Stimulated activated CD4-positive, alpha-beta T cell treated with anti-CD3 and anti-CD28 coated beads, TNF-alpha, amount 100 ng/mL, for 24 hours (primary cell): ENCODE measurements at places on chromosomes 12 and 14.

GRCh38 chr12:45034861-45035265 lies 16.0 kb downstream of the DBX2 start:
- no peak for DNase-seq

DNA sequence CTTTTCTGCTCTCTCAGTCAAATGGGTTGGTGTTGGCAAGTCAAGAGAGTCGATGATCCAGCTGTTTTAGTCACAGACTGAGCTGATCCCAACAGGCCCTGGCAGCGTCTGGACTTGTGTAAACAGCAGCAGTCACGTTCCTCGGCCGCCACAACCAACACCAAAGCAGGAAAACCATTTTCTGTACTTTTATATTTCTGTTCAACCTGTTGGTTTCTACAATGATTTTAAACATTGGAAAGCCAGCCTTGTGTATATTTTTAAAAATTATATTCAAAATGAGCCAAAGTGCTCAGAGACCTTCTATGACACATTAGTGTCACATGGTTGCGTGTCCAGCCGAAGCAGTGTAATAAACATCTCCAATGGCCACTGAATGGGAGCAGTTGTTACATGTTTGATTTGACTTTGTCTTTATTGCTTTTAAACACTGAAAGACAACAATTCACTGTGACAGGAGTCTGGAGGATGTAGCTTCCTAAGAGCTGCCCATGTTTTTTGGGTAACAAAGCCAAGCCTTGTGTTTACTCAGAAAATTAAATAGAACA lies 5.9 kb upstream of the SIVA1 start:
- no peak for DNase-seq

- no peak for DNase-seq
Observed at GRCh38 chr14:71319666-71320065, 412.4 kb downstream of the PCNX1 start.

GRCh38 chr12:30725739-30726138 lies 29.0 kb downstream of the CAPRIN2 start:
- DNase-seq = no peak

GRCh38 chr14:54189748-54190354 lies 207.0 kb upstream of the CDKN3 start:
- no peak for DNase-seq

DNA sequence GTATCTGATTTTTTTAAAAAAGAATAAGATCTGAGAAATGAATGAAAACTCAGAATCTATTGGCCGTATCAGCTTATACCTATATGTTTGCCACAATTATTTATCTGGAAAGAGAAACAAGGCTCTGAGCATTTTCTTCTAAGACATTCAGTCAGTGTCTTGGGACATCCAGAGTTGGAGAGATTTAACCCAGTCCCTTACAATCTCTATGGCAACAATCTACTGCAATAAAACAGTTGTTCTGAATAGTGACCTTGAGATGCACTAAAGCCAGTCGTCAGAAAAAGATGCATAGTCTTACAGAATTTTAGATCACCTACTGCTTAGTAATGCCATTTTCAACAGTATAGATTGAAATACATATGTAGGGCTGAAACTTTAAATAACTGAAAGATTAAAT lies 52.0 kb upstream of the SOCS2 start:
- DNase-seq = no peak

DNA sequence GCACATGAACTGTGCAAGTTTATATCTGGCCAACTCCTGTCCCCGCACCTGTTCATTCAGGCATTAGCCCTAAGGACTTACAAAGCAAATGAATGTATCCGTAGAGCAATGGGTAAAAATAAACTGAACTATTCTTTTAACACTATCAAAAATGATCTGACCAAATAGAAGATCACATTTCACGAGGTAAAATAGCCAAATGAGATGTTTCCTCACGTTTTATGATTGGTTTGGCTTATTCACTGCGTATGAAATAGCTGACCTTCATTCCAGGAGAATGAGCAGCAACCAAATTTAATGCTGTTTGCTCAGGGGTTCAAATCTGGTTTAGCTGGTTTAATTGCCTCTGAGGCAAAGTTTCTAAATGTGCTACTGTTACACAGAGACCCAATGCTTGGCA lies 216.0 kb upstream of the EEA1 start:
- DNase-seq = no peak

DNA sequence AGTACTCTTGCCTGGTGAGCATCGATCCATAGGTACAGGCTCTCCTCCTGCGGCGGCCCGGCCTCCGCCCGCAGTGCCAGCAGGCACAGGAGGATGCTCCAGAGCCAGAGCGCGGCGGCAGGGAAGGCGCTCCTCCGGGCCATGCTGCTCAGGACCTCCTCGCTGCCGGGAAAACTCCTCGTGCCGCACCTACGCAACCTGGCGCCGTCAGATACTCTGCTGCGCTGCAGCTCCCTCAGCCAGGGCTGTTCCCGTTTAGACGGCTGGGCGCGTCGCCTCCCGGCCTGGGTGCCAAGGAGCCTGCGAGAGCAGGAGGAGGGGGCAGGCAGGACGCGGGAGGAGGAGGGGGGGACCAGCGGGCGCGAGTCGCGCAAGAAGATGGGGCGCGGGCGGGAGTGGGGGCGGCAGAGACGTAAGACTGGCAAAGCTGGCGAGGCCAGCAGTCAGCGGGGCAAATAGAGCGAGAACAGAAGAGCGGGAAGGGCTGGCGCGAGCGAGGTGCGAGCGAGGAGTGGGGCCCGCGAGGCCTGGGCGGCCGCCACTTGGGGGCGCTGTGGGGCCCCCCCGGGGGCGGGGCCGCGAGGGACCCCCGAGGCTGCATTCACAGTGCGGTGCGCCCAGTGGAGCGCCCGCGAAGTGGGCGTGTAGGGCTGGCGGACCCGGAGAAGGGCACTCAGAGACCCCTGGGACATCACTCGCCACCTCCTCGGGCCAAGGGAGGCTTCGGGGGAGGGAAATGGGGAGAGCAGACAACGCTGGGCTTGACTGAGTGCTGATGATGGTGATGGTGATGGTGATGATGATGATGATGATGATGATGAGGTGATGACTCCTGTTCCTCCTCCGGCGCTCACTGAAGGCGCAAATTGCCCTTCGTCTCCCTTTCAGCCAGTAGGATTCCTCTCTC lies at the start of gene WIF1:
TSS of gene WIF1 (minus strand) at position 257 of the 907 bp plus-strand sequence. CDS start at position 143, 114 bp downstream.
- no peak for DNase-seq

- no peak for DNase-seq
Observed at GRCh38 chr12:22101749-22102243, 55.8 kb downstream of the CMAS start.

GRCh38 chr12:76307083-76307482 lies 41.1 kb downstream of the BBS10 start:
- no peak for DNase-seq

DNA sequence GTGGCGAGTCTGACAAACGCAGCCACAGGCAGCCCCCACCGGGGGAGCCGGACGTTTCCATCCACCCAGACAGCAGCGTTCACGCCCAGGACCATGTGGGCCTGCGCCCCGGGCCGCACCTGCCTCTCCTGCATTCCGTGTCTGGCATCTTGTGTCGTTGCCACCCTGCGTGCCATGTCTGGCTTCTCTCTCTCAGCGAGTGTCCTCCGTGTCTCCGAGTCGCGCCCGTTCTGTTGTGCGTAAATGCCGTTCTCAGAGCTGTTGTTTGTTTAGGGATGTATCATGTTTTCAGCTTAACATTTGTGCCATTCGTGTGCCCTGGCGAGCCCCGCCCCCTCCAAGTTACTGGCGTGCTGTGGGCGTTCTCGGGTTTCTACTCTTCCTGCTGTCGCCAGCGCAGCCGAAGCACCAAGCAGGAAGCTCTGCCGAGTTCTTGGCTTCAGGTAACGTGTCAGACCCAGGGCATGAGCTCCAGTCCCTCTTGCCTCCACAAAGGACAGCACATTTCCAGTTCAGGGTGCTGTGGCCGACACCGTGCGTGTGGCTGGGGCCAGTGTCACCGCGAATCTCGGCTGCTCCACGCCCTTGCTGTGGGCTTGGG lies 34.6 kb downstream of the NOC4L start:
- DNase-seq = no peak

DNA sequence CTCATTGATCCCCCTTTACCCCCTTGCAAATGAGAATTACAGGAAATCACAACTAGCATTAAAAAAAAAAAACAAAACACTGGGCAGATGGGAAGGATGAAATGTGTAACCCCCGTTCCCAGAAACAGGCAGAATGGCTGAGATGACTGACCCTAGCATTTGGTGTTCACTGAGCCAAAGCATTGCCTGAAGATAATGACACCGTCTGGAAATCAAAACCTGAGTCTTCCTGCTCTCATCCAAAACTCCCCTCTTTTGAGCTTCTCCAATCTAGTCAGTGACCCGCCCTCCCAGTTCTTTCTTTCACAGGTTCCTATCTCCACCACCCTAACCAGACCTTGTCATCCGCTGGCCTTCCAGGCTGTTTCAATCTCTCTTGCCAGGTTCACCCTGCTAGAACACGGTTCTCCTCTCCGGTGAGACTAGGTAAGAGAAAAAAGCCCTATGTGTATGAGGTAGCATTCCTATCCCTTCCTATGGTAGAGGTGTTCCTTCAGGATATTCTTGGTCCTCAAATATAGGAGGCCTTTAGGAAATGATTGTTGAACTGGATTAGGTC lies 21.3 kb downstream of the SUSD6 start:
- no peak for DNase-seq

DNA sequence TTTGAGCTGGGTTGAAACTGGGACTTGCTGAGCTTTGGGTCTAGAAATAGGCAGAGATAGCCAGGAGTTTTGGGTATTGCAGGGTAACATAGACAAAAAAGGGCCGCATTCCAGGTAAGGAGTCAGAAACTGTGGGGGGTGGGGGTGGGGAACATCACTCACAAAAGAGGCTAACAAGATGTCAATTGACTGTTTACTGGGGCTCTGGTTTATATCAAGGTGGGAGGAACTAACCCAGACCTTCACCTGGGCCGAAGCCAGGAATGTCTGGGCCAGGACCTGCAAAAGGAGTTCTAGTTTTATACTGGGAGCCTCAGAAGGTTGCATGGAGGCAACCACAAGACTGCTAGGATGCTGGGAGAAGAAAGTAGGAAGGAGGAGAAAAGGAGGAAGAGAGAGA lies 154.4 kb downstream of the EMP1 start:
- DNase-seq = no peak

GRCh38 chr14:25037032-25037431 lies 12.9 kb downstream of the STXBP6 start:
- DNase-seq = no peak

DNA sequence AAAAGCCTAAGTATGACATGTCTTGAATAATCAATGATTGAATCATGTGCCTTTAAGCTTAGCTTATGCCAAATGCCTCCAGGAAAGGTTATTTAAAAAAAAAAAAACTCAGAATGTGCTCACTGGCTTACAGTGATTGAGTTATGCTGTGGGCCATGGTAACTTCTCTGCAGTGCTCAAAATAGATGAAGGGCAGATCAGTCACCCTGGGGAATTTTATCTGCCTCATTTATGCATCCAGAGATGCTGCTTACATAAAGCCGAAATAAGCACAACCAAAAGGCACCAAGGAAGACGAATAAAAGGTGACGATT lies 118.7 kb upstream of the MDM1 start:
- peak; percentile 9 for DNase-seq

GRCh38 chr14:64190974-64191502 lies 103.1 kb downstream of the ESR2 start:
- no peak for DNase-seq

GRCh38 chr14:101972126-101972866 lies 7.9 kb downstream of the DYNC1H1 start:
- DNase-seq = no peak

DNA sequence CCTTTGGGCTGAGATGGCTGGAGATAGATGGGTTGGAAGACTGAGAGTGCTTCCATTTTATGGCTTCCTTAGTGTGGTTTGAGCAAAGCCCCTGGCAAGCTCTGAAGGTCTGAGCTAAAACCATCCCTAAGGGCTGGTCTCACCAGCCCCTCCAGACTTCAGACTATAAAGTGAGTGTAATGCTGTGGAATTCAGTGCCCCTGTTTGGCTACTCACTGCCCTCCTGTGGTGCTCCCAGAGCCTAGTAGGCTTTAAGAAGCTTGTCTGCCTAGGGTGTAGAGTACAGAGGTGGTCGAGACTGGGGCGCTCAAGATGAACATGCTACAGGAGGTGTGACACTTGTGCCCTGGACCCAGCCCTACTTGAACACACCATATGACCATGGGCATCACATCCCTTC lies 246.7 kb upstream of the FKBP4 start:
- no peak for DNase-seq

DNA sequence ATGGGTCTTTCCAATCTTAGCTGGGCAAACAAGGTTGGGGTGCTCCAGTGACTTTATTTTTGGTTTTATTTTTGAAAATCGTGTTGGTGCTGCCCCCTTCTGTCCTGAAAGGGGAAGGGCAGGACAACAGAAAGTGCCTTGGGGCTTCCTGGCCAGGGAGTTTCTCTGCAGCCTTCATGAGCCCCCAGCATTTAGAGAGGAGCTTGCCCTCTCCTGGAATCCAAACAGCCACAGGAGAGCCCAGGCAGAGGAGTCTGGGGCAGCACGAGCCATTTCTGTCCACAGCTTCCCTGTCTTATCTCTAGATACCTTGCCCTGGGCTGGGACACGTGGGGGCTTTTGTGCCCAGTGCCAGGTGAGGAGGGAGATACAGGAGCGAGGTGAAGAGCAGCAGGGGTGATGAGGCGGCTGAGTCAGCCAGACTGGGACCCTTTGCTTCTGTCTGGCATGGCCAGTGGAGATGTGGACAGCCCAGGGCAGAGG lies 4.4 kb upstream of the C1RL start:
- DNase-seq = peak; percentile 14

- DNase-seq = no peak
Observed at GRCh38 chr12:27754795-27755194, 25.2 kb upstream of the KLHL42 start.

DNA sequence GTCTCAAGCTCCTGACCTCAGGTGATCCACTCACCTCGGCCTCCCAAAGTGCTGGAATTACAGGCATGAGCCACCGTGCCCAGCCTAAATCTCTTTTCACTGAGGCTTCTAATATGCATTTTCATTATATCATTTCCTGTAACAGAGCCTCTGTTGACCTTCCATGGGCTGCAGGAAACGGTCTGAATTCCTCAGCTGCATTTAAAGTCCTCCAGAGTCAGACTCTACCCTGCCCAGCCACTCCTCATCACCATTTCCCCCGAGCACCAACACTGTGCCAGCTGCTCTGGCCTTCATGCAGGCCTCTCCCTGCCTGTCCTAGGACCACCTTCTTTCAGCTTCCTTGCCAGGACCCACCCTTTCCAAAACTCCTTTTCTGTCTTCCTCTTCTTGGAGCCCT lies 9.8 kb upstream of the NFKBIA start:
- DNase-seq = no peak

DNA sequence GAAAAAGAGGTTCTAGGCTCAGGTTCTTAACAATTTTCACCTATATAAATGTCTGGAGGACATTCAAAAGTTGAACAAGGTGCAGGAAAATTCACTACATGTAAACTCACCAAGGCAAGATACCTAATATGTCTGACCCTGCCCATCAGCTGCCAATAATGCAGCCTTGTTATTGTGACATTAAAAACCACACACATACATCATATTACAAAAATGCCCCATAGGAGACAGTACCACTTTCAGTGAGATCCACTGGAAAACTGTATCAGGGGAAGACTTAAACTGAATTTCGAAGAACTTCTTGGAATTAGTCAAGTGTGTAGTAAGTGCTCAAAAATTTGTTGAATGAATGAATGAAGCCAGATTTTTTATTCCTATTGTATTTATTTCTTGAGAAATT lies 83.1 kb downstream of the KICS2 start:
- DNase-seq = no peak
